ENCODE measurements at places on chromosomes 4 and X.

DNA sequence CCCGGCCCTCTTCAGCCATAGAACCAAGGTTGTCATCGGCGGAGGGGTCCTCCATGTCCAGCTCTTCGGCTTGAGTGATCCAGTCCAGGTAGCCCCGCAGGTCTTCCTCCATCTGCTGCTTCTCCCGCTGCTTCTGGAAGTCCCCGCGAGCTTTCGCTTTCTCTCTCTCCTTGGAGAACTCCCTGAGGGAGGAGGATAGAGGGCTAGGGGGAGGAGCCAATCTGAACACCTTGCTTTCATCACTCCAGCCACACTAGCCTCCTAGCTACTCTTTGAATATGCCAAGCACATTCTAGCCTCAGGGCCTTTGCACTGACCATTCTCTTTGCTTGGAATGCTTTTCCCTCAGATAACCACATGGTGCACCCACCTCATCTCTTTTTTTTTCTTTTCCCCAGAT, 6.2 kb downstream of the CACNA1F start:
- no peak for DNase-seq

DNA sequence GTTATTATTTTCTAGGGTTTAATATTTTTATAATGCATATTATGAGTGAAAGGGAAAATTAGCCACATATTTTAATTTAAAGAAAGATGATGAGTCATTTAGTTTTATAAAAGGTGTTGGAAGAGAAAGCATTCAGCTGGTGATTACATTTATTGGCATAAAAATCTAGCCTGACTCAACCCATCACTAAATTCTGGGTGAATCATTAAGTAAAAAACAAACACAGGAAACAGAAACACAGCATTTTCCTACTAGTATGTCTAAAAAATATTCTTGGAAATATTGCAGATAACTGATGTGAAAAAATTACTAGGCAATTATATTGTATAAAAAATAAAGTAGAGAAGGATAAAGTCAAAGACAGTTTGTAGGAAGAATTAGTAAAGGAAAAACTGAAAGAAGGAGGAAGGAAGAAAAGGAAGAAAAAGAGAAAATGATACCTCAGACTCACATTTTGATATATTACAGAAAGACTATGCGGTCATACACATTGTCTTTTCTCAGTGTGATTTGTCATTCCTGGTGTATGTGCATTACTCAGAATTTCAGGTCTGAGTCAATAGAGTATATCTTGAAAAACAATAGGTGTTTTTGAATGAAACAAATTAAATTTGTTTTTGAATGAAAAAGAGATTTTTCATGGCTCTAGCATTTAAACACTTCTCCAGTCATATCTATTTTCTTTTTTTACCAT, 48.0 kb upstream of the SPOCK3 start:
- DNase-seq, result no peak

GRCh38 chr4:8552581-8553205, 27.5 kb upstream of the GPR78 start:
- DNase-seq, result no peak

GRCh38 chr4:185119927-185120630, 23.0 kb upstream of the SLC25A4 start:
- DNase-seq, result no peak

- no peak for DNase-seq
These were observed 25.8 kb downstream of the PIN4 start for GRCh38 chrX:72207366-72207765.

DNA sequence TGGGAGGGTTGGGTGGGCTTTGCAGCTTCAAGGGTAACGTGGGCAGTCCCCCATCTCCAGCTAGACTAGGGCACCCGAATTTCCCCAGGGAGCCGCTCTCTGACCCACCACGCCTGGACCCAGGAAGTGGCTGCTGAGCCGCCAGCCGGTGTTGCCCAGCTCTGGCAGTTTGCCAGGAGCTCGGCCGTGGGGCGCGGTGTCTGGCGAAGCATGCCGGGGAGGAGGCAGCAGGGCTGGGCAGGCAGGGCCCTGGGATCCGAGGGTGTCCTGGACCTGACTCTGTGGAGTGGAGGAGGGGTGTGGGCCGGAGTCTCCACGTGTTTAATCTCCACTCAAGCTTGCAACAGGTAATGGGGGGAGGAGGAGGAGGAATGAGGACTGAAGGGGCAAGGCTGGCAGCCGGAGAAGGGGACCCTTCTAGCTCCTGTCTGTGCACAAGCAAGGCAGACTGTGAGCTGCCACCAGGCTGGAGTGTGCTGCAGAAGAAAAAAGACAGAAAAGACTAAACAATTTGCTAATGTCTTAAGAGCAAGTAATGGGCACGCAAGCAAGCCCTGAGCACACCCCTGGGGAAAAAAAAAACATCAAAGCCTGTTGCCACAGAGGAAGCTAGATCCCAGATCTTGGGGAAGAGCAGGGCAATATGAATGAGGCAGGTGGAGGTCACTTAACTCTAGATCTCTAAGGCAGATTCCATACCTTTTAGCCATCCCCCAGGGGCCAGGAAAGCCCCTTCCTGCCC, 2.4 kb downstream of the LONRF3 start:
- peak; percentile 7 for DNase-seq

- DNase-seq, result no peak
These were observed 206.4 kb upstream of the PACRGL start for GRCh38 chr4:20493761-20494353.

DNA sequence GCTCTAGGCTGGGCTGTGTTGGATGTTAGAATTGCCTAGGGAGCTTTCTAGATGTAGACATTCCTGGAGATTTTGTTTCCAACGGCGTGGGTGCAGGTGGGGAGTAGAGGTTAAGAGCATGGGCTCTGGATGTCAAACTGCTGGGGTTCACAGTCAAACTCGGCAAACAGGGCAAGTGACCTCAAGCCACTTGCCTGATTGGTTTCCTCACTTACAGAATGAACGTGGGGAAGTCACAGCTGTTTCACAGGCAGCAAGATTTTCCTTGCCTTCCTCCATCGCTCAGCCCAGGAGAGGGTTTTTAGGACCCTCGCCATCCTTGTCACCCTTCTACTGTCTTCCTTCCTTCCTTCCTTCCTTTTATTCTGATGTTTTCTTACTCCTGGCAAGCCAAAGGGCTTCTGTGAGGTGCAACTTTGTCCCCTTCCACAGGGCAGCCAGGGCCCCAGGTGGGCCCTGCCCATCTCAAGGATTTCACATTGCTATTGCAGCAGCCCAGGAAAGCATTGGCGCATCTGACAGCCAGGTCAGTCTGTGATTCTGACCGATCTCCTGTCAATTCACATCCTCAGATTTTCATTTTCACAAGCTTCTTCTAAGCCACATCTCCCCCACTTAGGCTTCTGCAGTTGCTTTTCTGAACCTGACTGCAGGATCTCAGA, 7.0 kb downstream of the RTL5 start:
- no peak for DNase-seq

GRCh38 chrX:63434206-63434605, 83.1 kb upstream of the SPIN4 start:
- no peak for DNase-seq

GRCh38 chr4:35300996-35301774, 943.1 kb downstream of the ARAP2 start:
- DNase-seq, result no peak

DNA sequence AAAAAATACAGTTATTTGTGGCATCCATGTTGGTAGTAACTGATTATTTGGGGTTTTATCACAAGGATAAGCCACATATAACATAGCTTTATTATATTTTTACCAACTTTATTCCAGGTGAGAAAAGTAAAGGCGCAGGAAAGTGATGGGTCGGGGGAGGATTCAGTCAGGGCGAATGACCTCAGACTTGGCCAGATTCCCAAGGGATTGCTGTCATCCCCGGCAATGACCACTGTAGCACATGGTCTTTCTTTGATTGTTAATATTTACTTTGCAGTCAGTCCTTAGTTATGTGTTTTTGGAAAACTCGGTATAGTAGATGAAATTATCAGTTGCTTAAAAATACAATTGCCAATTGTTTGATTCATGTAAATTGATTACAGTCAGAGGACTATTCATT, 17.6 kb downstream of the GRIA3 start:
- DNase-seq, result no peak

GRCh38 chr4:151715881-151716280, 44.9 kb downstream of the GATB start:
- DNase-seq, result no peak

DNA sequence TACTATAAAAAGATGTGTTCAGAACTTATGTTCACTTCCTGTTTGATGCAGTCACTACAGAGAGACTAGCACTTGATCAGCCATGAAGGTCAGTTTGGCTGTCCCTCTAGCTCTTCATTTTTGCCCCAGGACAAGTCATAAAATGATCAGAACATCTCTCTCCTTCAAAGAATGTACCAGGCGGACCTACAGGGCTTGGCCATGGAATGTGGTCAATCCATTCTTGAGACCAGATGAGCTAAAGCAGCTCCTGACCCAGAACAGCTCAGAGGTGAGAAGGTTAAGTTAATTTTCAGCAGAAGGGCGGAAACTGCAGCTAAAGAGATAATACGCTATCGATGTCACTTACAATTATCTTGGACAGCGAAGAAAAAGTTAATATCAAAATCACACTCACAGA, 49.2 kb upstream of the TAB3 start:
- DNase-seq, result no peak

- no peak for DNase-seq
These were observed 22.3 kb upstream of the HOPX start for GRCh38 chr4:56703378-56703777.

DNA sequence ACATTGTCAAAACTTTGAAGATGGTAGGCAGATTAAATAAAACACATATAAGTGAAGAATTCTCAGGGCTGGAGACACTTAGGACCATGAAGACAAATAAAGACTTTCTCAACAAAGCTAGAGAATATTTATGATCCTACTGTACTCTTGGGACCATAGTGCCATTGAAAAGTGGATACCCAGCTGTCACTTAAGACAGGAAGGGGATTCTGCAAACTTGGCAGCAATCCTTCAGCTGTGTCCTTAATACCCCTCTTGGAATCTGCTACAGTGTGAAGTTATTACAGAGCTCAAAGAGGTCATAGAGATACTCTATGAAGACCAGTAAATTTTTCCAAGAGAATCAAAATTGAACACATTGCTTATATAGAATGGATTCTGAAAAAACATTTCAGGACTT, 24.3 kb downstream of the PDE5A start:
- DNase-seq, result no peak

- DNase-seq, result peak; percentile 30
These were observed 46.0 kb upstream of the TMPRSS11F start for GRCh38 chr4:68175562-68176155.

DNA sequence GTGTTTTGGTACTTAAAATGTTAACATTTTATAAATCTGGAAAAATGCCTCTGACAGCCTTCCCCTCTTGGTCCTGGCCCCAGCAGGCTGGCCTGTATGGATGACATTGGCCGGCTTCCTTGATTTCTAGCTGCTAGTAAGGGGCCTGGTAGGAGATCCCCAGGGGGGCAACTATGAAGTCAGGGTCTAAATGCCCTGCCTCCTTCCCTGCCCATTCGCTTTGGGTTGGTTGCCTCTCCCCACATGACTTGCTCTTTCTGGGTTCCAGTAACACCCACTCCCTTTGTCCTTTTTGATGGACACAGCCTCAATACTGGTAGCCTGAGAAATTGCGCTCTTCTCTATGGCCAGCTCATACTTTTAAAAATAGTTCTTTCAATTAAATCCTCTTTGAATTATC, 78.0 kb upstream of the MAD2L1 start:
- no peak for DNase-seq

- DNase-seq, result no peak
These were observed 6.2 kb downstream of the NCAPG start for GRCh38 chr4:17817027-17817426.

GRCh38 chr4:630656-631055, 5.3 kb downstream of the PDE6B start:
- DNase-seq, result no peak

GRCh38 chr4:12123707-12124106, 695.0 kb upstream of the HS3ST1 start:
- DNase-seq, result no peak

- no peak for DNase-seq
These were observed 32.4 kb downstream of the SPANXN4 start for GRCh38 chrX:143058120-143058519.

GRCh38 chrX:130172127-130172845, 524 bp downstream of the RAB33A start:
- no peak for DNase-seq
